ENCODE measurements at places on chromosomes 1 and 21.

GRCh38 chr1:212470059-212470458 lies 37.3 kb downstream of the NENF start:
- peak; percentile 52 for DNase-seq

DNA sequence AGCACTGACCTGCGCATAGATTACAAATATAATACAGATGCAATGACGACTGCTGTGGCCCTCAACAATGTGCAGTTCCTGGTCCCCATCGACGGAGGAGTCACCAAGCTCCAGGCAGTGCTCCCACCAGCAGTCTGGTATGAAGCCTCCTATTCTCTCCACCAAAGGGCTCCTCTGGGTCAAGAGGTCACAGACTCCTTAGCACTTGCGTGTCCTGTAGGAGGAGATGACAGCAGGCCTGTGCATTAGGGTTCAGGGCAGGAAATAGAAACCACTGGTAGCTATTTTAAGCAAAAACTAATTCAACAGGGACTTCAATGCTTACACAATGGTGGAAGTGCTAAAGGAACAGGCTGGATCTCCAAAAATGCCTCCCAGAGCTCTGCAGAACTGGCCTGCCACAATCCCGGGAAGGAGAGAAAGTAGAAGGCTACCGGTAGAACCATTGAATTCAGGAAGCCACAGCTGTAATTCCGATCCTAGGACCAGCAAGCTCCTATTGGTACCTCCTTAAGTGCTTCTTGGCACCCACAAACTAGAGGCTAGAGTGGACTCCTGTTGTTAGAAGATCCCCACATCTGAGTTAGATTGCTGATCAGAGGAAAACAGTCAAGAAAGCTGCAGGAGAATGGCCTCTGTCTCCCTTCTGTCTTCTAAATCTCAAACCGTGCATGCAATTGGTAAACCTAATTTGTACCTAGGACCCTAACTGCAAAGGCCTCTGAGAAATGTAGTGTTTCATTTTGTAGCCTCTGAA lies 12.7 kb upstream of the DYNLT5 start:
- DNase-seq: no peak

DNA sequence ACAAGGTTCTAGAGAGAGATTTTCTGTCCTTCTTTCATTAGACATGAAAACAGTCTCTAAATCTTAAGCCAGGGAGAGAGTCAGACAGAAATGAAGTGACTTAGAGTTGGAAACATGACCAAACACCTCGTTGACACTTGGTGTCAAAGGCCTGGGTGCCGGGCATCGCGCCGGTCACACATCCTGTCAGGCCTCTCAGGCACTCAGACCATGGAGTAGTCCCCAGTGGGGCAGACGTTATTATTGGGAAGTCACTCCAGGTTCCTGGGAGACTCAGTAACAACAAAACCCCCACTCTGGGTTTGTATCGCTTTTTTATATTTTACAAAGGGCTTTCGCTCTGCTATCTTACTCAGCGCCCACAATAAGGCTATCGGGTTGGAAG lies 25.8 kb downstream of the KCNN3 start:
- DNase-seq: no peak

GRCh38 chr1:113976609-113977278 lies 2.5 kb upstream of the OLFML3 start:
- DNase-seq: peak; percentile 10

DNA sequence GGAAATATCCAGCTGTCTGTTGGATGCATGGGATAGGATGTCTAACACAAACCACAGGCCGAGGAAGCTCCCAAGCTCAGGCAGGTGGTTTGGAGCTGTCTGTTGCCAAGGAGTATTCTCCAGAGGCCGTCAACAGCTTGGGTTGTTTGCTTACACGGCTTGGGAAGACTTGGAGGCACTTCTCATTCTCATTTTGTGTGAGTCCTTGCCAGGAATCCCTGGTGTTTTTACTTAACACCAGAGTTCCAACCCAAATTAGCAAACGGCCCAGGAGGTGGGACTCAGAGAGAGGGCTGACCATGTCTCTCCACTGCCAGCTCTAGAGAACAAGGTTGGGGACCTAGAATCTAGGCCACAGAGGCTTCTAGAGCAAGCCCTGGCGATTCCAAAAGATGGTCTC lies 72.7 kb upstream of the FAM20B start:
- peak; percentile 95 for DNase-seq

DNA sequence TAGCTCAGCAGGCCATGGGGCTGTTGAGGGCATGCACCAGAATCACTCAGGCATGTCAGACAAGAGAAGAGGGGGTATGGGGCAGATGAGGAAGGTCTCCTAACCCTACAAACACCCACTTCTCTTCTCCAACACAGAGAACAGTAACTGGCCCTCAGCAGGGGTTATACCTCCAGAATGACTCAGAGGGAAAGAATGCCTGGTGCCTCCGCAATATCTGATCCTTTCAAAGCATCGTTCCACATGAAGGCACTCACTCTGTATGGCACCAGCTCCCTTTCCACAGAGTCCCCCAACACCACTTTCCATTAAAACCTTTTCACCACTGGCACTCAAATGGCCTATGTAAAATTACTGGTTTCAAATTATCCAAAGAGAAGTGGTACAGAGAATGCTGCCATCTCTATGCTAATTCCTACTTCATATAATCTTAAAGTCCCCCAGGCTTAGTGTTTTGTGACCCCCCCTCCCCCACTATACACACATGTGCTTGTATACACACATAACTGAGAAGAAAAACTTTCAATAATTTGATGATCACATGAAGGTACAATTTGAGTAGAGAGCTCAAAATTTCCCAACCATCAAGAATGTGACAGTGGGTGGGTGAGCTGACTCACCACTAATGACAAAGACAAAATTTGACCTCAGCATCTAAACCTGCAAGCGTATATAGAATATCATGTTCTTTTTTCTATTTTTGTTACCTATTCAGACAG lies 91.5 kb downstream of the SIPA1L2 start:
- no peak for DNase-seq

- DNase-seq: no peak
These were observed 716.1 kb upstream of the CXADR start for GRCh38 chr21:16796776-16797175.

GRCh38 chr1:155105604-155106011 lies 22.1 kb upstream of the EFNA1 start:
- DNase-seq: no peak

DNA sequence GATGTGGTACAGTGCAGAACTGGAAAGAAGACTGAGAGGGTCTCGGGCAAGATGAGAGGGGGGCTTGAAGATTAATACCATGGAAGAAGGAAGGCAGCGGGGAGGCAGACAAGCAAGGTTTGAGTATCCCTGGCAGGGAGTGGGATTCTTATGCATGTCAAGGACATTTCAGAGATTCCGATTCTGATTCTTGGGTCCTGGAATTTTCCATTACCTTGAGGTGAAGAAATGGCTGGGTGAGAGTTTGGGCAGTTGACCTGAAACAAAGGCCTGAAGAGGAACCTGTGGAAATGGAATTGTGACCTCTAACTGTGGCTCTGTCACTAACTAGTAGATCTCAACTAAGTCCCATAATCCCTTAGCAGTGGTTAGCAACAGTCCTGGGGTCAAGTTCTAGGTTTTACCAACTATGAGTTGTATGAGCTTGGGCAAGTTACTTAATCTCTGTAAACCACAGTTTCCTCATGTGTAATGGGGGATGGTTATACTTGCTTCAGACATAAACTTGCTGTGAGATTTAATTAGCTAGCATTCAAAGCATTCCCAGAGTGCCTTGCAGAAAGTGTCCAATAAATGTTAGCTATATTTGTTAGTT lies 8.6 kb upstream of the ACTN2 start:
- DNase-seq: no peak

- DNase-seq: no peak
These were observed 5.9 kb downstream of the SOD1 start for GRCh38 chr21:31665397-31665796.

DNA sequence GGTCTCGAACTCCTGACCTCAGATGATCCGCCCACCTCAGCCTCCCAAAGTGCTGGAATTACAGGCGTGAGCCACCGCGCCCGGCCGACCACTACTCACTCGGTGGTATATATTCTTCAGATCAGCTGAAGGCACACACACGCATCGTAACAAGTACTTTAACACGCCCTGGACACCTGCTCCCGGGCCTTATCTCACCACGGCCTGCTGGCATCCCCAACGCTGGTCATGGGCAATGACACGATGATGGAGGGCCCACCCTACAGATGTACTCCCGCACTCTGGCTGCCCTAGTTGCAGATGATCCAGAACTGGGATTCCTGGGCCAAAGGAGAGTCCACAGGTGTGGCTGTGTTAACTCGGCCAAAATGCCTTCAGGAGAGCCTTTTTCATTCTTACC lies 11.6 kb downstream of the UBE2J2 start:
- DNase-seq: no peak

DNA sequence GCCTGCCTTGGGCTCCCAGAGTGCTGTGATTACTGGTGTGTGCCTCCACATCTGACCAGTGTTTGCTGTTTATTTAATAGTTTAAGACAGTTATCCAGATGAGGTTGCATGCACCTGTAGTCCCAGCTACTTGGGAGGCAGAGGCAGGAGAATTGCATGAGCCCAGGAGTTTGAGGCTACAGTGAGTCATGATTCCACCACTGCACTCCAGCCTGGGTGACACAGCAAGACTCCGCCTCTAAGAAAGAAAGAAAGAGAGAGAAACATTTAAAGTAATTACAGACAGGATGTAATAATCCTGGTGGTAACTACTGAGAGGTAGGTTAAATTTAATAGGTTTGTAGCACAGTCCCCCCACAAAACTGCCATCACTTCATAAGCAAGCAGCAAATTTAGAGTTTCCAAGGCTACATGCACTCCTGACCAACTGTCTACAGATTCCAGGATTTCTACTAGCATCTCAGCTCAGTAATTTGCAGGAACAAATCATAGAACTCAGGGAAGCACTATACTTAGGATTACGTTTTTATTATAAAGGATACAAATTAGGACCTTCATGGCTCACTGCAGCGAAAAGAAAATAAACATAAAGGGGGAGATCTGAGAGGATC lies 89.6 kb downstream of the PKN2 start:
- DNase-seq: no peak

DNA sequence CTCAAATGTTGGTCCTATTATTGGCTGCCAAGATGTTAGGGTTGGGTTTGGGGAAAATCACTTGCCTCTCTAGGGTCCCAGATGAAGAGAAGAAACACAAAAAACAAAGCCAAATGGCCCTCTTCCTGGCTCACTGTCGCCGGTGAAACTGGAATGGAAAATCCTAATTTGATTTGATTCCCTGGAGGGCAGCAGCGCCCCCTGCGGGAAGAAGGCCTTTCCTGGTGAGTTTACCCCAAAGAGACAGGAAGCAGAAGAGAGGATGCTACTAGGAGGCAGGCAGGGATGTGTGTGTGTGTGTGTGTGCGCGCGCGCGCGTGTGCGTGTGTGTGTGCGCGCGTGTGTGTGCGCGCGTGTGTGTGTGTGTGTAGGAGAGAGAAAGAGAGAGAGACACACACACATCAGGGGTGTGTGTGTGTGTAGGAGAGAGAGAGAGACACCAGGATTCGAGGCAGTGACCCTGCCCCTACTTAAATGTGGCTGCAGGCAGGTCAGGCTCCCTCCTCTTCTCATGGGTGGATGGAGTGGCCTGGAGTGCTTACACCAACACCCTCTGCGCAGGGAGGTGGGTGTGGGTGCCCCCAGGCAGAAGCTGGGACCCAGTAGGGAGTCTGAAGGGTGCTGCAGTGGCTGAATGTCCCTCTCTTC lies 3.1 kb upstream of the SELENON start:
- DNase-seq: peak; percentile 88

GRCh38 chr1:72693376-72693775 lies 411.0 kb upstream of the NEGR1 start:
- no peak for DNase-seq

GRCh38 chr1:18134324-18135046 lies 26.9 kb downstream of the IGSF21 start:
- no peak for DNase-seq

- DNase-seq: peak; percentile 85
These were observed 51.2 kb upstream of the SYNC start for GRCh38 chr1:32753532-32754316.

GRCh38 chr1:53739109-53739681 lies at the start of gene GLIS1:
Gene GLIS1, minus strand, starts transcription at chr1:53739164. Its CDS starts 1,100 bp downstream, at chr1:53738064.
- peak; percentile 97 for DNase-seq

DNA sequence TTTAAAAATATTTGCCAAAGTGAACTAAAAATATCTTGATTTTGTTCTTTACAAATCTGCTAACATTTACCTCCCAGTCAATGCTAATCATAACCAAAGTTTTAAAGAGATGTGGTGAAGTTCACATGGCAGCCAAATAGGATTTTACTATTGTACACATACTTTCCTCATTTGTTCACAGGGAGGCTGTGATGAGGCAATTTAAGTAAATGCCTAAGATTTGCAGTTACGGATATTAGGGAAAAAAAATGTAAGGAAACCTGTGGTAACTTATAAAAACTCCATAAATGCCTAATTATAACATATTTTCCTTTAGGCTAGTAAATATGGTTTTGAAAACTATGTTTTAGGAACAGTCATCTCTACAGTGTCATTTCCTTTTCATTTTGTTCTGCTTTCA lies 32.4 kb downstream of the RGS5 start:
- no peak for DNase-seq

DNA sequence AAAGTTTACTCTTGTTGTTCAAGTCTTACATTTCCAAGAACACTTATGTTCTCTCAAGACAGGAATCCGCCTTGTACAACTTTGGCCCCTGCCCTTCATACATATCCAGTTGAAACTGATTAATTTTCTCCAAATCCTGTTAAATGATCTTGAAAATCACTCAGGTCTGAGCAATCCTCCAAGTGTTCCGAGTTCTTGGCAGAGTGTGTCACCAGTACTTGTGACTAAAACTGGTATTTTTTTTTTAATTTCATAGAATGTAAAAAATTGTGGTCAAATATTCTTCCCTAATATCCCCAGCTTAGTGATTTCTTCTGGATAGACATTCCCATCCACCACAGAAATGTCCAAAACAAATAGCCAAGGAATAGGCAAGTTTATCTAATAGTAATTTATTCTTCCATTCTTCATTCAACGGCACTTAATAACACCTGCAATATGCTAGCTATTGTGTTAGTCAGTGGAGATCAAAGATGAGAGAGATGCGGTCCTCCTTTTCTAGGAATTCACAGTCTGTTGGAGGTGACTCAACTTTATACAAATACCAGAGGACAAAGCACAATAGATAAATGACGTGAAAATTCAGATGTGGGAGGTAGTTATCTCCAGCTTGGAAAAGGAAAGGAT lies 71.4 kb downstream of the DIRAS3 start:
- DNase-seq: no peak

DNA sequence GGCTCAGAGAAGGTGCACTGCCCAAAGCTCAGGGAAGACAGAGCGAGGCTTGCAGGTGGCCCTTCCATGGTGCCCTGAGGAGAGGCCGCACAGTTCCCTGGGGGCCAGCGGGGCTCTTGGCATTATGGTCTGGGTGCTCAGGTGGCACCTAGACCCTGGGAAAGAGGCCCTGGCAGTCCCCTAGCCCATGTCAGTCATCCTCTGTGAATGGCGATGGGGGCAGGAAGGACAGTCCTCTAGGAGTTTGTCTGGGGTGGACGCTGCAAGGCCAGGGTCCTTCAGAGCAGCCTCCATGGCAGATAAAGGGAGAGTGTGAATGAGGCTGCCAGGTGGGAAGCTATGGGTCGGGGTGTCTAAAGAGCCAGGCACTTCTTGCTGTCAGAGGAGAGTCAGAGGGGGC lies 345.9 kb upstream of the VAMP3 start:
- DNase-seq: no peak

Measured in NCI-H446 (cell line).